ENCODE measurements at places on chromosomes 1 and 21.
A peak's percentile ranks its signal among the peaks of the same experiment; 100 is the strongest.

- DNase-seq, result no peak
Measured at GRCh38 chr1:97157991-97158390, 436.4 kb downstream of the PTBP2 start.

DNA sequence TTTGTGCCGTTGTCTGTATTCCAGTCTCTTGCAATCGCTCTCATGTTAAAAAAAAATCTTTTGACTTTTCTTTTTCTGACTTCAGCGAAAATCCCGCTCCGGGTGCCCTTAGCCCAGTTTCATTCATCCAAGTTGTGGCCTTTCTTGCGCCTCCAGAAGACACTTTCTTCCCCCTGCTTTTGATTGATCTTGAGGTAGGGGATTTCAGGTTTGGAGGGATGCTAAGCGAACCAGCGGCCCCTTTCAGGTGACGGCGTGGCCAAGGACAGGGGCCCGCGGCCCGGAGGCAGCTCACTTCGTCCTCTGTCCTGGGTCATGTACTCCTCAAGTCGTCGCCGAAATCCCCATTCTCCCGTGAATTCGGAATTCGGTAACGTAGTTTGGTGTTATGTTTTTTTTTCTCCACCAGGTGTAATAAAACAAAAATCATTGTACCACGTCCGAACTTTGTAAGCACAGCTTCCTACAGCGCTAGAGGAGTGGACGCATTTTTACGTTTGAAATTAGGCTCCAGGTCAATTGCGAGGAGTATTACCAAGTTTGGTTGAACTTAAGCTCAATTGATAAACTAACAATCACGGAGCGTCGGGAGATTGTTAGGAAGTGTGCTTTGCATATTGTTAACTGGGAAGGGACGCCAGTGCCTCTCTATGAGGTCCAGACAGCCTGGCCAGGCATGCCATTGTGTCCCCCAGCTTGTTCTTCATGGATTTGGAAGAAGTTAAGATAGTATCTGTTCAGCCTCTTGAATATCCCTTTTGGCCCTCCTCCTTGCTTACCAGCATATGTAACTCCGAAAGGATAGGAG lies 1.1 kb downstream of the MRPS6 start:
- DNase-seq, result no peak

DNA sequence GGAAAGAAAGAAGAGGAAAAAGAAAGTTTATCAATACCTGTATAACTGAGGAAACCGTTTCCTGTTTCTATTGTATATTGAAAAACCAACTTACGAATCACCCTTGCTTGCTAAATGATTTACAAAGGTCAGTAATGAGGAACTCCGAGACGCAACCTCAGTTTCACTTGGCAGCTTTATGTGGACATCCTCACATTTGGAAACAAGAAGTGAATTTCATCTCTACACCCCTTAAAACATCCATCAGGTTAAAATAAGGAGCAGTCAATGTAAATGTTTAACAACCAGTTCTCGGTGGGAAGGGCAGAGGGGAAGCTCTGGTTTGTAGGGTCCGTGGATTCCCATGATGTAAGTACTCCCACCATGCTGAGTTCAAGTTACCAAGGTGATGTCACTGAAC lies 481.7 kb upstream of the RUNX1 start:
- DNase-seq, result no peak

DNA sequence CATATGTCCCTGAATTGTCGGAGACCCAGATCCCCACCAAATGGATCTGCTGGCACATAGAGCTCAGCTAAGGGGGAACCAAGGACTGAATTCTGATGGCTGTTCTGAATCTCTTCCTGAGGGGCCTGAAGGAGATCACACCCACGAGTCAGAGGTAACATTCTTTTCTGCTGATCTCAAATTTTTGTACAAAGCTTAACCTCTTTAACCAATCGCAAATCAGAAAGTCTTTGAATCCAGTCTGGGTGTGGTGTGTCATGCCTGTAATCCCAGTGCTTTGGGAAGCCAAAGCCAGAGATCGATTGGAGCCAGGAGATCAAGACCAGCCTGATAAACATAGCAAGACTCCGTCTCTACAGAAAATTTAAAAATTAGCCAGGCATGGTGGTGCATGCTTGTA lies 62.8 kb upstream of the PRRC2C start:
- DNase-seq, result no peak

- no peak for DNase-seq
Measured at GRCh38 chr1:223771469-223771813, 59.1 kb downstream of the CAPN2 start.

DNA sequence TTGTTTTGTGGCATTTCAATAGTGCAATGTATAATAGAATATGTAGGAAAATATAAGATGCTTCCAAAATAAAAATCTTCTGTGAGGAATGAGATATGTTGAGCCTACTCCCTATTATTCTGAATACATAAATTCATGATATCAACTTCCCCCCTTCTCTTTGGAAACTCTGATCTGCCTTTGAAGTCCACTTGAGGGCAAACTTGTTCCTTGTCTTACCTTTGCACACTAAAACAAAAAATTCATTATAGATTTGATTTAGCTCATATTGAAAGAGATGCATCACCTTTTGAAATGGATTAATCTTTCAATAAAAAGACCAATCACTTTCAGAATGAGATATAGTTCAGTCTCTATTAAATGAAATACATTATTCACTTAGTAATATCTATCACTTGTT lies 580.7 kb upstream of the ADGRL4 start:
- DNase-seq, result no peak

DNA sequence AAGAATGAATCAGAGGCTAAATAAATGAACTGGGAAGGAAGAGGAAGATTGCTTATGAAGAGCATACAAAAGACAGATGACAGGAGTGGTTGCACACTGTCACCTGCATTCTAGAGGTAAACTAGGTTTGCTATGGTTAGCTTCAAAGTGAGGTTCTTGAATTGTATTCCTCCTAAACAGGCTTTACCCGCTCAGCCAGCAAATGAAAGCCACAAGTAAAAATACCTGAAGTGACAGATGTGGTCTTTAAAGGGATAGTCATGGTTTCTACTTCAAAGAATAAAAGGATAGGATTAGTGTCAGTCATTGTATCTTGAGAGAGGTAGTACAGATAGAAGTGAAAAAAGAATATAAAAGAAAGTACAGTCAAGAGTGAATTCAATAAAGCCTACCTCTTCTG lies 32.4 kb upstream of the PRDX6 start:
- DNase-seq, result no peak

DNA sequence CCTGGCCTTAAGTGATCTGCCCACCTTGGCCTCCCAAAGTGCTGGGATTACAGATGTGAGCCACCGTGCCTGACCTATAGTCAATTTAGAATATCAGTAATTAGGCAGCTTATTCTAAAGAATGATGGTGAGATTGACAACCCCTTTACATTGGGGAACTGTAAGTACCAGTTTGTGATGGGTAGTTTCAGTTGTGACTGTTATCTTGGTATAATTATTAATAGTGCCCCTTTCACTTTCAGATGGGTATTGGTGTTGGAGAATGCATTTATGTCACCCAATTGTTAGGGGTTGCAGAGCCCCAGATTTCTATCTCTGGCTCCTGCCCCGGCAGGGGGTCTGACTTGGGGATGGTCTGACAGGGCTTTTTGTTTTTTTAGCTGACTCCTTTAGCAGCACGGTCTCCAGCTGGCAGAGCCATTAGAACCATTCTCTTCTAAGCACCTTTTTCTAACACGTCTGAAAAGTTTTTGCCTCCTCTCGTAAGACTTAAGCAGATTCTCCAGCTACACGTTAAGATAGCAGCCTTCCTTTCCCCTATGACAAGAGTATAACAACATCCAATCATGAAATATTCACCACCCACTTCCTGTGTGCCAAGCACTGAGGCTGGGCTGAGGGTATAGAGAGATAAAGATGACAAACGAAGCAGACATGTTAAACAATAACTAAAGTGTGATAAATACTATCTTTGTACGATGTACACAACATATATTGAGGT lies 157.8 kb downstream of the SDCCAG8 start:
- no peak for DNase-seq

GRCh38 chr1:75133750-75134646 lies at the start of gene LHX8:
TSS of gene LHX8 (plus strand) at chr1:75134388. CDS start at chr1:75136615, 2,227 bp downstream.
- DNase-seq, result no peak

GRCh38 chr1:77319036-77319705 lies 37.4 kb downstream of the AK5 start:
- DNase-seq, result no peak

DNA sequence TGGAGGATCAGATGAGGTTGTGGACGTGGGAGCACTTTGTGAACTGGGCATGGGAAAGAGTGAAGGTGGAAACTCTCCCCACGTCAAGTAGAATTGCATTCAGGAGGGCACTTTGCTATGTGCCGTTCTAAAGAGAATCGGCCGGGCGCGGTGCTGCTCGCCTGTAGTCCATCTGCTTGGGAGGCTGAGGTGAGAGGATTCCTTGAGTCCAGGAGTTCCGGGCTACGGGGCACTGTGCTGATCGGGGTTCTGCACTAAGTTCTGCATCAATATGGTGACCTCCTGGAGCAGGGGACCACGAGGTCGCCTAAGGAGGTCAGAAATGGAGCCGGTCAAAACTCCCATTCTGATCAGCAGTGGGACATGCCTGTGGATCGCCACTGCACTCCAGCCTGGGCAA lies 141.9 kb downstream of the PEX14 start:
- DNase-seq, result no peak

DNA sequence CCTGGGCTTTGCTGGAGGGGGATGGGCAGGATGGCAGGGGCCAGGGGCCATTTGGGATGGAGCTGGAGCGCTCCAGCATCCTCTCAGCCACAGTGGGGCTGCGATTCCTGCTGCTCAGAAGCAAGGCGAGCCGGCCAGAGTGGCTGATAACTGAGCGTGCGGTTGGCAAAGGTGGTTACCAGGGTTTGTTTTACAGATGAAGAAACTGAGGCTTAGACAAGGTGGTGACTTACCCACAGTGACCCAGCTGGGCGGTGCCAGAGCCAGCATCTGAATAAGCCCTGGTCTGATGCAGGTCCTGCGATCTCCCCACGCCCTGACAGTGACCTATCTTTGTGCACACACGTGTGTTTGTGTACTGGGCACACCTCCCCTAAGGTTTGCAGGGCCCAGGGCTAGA lies 5.9 kb upstream of the PRXL2B start:
- no peak for DNase-seq

DNA sequence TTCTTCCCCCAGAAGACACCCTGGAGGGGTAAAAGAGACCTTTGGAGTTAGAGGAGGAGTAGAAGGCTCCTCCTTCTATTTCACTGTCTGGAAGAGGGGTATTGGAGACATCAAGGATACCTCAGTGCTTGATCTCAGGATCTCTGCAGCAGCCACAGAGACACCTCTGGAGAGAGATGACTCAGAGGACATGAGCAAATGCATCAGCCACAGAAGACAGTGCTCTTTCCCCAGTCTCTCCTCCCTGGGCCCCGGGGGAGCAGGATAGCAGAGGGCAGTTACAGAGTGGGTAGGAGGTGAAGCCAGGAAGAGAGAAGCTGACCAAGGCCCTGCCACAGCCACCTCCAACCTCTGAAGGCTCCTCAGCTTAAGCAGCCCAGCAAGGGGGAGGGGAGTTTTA lies 15.3 kb upstream of the TEDDM1 start:
- no peak for DNase-seq

GRCh38 chr1:154419620-154420571 lies 14.8 kb downstream of the IL6R start:
- peak; percentile 77 for DNase-seq

DNA sequence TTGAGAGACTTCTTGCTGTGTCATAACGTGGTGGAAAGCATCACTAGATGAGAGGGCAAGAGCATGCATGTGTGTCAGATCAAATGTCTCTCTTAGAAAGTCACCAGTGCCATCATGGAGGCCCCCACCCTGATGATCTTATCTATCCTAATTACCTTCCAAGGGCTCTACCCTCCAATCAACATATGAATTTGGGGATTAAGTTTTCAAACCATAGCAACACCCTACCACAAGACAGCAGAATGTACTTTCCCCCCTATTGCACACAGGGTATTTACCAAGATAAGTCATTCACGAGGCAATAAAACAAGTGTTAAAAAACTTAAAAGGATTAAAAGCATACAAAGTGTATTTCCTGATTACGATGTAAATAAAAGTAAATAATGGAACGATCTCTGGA lies 515.6 kb downstream of the LMO4 start:
- DNase-seq, result no peak

DNA sequence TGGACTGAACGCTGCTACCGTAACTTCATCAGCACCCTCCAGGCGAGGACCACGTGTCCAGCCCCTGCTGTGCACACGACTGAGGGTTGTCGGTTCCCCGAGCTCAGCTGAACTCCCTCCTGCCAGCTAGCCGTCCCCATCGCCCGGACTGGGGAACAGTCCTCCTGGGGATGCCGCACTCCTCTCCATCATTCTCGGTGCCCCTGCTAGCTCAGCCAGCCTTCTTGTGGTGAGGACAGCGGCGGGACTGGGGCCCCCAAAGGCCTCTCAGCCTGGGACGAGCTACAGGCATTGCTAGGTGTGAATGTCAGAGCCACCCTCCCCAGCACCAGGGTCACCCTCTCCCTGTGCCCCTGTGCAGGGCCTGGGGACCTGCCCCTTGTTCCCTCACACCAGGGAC lies 8.8 kb upstream of the TTC34 start:
- DNase-seq, result no peak

DNA sequence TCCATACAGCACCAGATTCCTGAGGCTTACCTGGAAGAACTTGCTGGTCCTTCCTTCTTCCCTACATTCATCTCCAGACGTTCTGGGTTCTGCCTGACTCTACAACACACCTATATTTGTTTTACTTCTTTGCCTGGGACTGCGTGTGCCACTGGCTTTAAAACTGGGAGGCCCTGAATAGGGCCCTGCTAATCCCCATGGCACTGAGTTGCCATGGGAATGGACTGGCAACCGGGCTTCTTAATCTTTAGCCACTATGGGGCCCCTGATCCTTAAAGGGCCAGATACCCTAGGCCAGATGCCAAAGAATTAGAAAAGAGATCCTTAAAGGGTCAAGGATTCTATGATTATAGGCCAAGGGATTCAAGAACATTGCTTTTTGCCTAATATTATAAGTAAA lies 24.4 kb upstream of the CADM3 start:
- DNase-seq, result no peak

DNA sequence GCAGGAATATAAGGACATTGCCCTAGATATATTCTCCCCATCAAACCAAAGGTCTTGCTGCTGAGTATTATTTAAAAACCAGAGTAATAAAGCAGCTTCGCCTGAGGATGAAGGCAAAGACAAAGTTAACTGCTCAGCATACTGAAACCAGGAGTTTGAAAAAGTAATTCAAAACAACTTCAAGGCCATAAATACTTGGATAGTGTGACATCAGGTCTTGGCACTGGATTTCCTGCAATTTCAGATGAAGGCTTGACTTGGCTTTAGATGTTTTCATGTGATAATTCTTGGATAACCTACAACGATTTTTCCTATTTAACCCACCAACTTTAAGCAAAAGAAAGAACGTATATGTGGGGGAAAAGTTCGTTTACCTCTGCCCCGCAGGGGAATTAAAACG lies 10.6 kb downstream of the SOD1 start:
- no peak for DNase-seq
